ENCODE measurements at places on chromosomes 2 and 18.

- DNase-seq, result no peak
Observed at GRCh38 chr18:56639571-56639970, 1.2 kb upstream of the TXNL1 start.

DNA sequence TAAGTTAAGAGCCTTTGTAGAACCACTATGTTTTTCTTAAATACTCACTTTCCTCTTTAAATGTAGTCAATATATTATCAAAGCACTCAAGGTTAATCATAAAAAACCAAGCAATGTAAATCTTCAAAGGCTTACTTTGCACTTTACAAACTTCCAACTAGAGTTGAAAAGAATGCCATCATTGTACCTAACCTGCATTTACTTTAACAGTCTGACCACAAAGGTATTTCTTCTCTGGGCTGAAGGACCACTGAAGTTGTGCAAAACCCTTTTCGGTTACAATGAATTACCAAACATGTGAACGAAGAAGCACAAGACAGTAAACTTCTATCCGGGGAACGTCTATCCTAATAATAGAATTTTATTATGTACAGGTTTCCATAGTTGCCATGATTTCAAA is 3.0 kb downstream of the HNRNPLL start:
- DNase-seq, result no peak

DNA sequence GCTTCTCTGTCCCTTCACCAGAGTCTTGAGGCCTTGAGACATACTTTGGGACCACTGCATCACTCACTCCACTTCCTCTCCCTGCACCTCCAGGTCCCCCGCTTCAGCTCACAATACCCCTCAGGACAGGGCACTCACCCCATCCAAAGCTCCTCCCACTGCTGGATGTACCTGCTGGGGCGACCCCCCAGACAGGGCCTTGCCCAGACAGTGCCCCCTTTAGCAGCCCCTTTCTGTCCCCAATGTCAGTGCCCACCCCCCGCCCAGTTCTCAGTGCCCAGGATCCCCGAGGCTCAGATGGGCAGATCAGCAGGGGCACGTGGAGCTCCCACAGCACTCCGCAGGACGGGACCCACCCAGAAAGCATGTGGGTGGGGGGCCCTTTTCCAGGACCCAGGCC is 23.8 kb upstream of the IMP4 start:
- no peak for DNase-seq

GRCh38 chr2:190694479-190694878 is 45.6 kb downstream of the NAB1 start:
- DNase-seq, result no peak

- DNase-seq, result no peak
Observed at GRCh38 chr2:161135951-161136593, 24.2 kb upstream of the TANK start.

DNA sequence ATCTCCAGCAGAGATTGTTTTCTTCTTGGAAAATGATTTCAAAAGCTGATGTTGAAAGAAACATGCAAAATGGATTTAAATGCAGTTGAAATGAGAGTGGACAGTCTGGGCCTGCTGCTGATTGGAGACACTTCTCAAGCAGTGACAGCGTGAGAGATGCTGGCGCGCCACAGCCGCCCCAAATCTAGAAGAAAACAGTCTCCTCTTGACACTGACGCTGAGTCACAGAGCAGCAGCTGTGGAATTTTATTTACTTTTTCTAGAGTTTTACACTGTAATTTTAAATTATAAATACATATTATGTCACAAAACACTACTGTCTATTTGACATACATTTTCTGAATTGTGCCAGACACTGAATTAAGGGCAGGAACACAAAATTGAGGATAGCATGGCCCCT is 121.8 kb upstream of the TMEM200C start:
- no peak for DNase-seq
